ENCODE measurements at places on chromosomes 16 and 17.

DNA sequence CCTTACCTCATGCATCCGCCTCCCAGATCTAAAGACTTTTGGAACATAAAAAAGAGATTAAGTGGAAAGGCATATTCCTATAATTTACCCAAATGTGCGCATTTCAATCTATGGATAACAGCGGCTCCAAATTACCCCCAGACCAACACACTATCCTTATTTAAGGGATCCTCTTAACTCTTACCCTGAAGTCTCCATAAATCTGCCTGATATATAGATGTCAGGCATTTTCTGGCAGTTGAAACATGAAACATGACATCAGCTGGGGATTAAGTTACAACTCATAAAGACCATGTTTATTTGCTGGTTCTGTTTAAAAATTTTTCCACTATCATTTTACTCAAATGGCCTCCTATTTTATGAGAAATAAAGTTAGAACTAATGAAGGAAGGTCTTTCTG lies 478.5 kb upstream of the SALL1 start:
- DNase-seq = no peak

DNA sequence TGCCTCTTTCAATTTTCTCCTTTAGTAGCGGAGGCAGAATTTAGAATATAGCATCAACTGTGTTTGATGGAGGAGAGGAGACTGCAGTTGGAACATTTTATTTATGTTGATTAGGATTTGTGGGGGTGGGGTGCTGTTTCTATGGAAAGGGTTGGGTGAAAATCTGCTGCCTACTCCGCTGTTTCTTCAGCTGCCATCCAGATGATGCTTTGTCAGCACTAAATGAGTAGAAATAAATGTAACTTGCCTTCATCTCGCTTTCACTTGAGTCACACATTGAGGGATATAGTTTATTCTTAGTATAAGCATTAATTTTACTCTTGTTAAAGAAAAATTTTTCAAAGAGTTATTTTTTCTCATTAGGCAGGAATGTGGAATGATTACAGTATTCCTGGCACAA lies 42.1 kb downstream of the ABHD15 start:
- DNase-seq = no peak

GRCh38 chr17:65194670-65195334 lies 57.6 kb downstream of the RGS9 start:
- DNase-seq = no peak

- DNase-seq = no peak
Observed at GRCh38 chr16:86521236-86522197, 11.2 kb downstream of the FOXF1 start.

DNA sequence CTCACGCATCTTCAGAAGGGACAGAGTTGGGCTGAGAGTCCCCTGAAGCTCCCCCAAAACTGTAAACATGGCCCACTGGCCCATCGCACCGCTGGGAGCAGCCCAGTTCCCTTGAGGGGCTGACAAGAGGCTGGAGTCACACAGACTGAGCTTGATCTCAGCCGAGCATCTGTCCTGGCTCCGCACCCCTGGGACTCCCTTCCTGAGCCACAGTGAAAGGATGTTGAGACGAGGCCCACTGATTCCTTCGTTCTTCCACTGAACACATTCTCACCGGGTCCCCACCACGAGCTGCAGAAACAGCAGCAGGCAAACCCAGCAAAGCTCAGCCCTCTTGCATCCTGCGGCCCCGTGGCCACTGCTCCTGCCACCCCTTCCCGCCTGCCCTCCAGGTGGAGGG lies 145.9 kb upstream of the CIBAR2 start:
- no peak for DNase-seq

- DNase-seq = no peak
Observed at GRCh38 chr17:75114552-75115314, 5.0 kb downstream of the ARMC7 start.

- DNase-seq = no peak
Observed at GRCh38 chr16:3235856-3236669, 1.1 kb upstream of the ZNF200 start.

DNA sequence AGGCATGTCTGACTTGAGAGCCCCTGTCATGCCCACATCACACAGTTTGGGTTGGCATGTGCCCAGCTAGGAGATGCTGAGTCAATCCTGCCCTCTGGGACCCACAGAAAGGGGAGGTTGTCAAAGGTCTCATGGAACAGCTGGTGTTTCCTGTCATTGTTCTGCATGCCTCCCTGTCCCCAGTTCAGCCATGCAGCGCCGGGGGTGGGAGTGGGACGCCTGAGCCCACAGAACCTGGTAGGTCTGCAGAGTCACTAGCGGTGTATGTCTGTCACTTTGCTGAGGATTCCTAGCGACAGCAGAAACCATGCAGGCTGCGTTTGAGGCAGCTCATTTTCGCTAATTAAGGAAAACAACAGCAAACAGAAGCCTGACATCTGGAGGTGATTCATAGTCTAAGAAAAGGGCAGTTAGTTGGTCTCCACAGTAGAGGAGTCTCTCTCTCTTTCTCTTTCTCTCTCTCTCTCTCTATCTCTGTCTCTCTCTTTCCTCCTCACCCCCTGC lies 19.6 kb upstream of the CCL1 start:
- DNase-seq = no peak

GRCh38 chr17:50100921-50101345 lies 5.8 kb downstream of the PDK2 start:
- no peak for DNase-seq

DNA sequence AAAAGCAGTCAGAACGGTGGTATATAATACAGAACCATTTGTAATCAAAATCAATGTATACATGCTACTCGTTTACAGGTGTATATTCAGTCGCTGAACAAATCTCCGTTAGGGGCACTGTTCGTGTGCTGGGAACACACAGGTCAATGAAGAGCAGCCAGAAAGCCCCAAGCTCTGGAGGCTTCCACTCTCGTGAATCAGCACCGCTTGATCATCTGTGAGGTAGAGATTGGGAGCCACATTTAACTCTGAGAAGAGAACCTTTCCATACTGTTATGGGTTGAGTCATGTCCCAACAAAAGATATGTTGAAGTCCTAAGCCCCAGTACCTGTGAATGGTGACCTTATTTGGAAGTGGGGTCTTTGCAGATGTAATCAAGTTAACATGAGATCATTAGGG lies 5.4 kb upstream of the CYTH1 start:
- DNase-seq = no peak

GRCh38 chr16:51290442-51291285 lies 139.6 kb upstream of the SALL1 start:
- DNase-seq = no peak

DNA sequence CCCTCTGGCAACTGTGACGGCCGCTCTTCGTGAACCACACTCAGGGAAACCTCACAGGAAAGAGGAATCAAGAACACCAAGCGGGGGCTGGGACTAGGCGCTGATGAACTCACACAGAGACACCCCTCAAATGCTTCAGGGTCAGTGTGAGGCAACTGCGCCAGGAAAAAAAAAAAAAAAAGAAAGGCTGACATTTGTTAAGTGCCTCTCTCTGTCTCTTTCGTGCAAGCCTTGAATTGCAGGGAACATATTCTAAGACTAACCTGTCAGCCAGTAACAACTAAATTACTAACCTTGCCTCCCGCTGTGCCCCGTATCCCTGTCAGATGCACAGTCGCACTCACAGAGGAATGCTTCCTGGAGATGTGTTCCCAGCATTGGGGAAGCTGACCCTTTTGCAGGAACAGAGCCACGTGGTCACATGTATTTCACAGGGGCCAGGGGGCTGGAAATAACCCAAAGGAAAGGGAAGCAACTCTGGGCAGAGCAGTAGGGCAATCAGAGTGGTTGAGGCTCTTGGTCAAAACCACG lies 247.8 kb downstream of the XYLT1 start:
- DNase-seq = no peak

GRCh38 chr17:78677303-78678221 lies 100.4 kb upstream of the DNAH17 start:
- no peak for DNase-seq

- no peak for DNase-seq
Observed at GRCh38 chr17:76444518-76445311, 8.2 kb downstream of the UBE2O start.

GRCh38 chr16:29784901-29785500 lies 5.5 kb upstream of the KIF22 start:
- peak; percentile 65 for DNase-seq

- DNase-seq = no peak
Observed at GRCh38 chr17:61806936-61807335, 56.4 kb downstream of the BRIP1 start.

- DNase-seq = no peak
Observed at GRCh38 chr16:5062790-5063765, 2.7 kb downstream of the C16orf89 start.

GRCh38 chr16:9049241-9049640 lies 42.2 kb upstream of the HAPSTR1 start:
- no peak for DNase-seq

GRCh38 chr16:84120023-84120422 lies 3.3 kb upstream of the MBTPS1 start:
- DNase-seq = no peak

DNA sequence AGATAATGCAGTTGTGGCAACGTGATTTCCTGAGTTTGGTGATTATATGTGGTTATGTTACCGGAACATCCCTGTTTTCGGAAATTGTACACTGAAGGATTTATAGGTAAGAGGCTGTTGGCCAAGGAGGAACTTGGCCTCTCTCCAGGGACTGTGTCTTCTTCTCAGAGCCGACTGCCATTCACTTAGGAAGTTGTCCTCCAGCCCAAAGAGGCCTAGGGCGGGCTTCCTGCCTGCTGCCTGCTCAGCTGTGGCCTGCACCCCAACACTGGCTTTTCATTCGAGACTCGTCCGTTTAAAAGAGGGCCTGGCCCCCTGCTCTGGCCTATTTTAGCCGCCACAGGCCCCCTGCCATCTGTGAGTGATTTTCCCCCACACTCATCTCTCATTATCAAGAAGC lies 64.3 kb downstream of the ZDHHC7 start:
- DNase-seq = no peak

GRCh38 chr16:83882163-83882885 lies 16.6 kb upstream of the MLYCD start:
- no peak for DNase-seq

DNA sequence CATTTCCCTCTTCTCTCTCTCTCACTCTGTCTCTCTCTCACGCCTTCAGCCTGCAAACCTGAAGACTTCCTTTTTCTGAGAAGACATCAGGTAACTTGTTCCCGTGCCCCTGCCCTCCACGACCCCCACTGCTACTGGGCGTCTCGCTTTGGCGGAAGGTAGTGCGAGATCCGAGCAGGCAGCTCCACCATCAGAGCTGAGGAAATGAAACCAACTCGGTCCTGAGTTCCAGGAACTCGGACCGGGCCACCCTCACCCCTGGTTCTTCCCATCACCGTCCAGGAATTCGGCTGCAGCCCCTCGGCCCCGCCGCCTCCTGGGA lies 585 bp downstream of the MLKL start:
- DNase-seq = no peak

DNA sequence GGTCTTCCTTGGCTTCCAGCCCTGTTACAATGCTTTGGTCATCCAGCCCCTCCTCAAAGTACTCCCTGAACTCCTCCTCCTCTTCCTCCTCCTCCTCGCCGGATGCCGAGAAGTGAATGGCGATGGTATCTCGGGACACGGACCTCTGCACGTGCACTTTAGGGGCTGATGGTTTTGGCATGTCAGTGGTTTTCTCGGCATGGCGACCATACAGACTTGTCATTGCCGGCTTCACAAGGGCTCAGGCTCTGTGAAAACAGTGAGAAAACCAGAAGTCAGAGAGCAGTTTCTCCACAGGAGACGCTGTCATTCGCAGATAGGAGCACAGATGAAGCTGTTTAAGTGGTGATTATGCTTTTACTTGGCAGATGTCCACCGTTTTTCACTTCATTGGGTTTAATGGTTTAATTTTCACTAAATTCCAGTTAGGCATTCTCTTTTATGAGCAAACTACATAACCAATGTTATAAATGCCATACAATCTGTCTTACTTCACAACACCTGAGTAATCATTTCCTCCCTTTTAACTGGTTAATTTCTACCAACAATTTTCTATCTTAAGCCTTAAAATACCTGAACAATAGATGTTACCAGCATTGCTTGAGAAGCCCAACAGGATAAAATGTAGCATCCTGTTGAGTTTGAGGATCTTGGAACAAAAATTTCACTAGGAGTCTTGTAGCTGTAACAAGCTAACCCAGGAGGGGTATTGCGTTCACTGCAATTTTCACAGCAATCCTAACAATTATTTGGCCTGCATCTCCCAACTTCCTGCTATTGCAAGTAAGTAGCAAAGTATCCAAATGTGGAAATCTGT lies 48.9 kb downstream of the TEX2 start:
- DNase-seq = no peak

DNA sequence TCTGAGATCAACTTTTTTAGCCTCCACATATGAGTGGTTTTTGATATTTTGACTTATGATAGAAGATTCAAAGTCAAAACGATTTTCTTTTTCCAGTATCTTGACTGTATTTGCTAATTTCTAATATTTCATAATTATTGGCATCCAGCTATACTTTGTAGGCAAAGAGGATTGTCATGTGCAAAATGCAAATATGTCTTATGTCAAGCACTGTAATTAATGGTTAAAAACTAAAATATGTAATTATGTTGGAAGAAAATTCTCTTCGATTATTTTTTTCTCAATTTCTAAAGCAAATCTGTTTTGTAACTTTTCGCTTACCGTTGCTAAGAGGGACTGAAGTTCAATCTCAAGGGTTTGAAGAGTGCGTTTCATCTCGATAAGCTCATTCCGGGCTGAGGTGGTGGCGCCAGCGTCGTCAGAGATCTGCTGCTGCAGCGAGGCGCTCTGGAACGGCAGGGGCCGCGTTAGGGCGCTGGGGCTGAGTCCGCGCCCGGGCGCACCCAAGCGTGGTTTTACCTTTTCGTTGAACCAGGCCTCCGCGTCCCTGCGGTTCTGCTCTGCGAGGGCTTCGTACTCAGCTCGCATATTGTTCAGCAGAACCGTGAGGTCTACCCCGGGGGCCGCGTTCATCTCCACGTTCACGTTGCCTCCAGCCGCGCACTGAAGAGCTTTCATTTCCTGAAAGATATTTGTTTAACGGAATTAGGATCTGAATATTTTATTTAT lies 3.0 kb downstream of the KRT27 start:
- DNase-seq = no peak

DNA sequence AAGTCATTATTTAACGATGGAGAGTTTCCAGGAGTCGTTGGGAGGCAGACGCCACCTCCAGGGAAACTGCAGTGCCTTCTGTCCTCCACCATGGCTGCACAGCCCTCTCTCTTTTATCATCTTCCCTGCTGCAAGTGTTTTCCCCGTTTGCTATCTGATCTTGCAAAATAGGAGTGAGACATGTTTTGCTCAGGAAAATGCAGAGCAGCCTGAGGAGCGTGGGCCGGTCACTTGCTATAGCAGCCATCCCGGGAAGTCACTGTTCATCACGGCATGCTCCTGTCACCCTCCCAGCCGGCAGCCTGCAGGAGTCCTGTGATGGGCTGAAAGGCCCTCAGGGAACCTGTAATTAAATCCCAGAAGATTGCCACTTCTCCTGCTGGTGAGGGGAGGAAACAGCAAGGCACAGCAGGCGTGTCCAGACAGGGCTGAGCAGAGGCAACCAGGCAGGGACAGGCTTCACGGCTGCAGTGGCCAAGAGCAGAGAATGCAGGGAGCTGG lies 143.1 kb downstream of the GSG1L start:
- DNase-seq = no peak

DNA sequence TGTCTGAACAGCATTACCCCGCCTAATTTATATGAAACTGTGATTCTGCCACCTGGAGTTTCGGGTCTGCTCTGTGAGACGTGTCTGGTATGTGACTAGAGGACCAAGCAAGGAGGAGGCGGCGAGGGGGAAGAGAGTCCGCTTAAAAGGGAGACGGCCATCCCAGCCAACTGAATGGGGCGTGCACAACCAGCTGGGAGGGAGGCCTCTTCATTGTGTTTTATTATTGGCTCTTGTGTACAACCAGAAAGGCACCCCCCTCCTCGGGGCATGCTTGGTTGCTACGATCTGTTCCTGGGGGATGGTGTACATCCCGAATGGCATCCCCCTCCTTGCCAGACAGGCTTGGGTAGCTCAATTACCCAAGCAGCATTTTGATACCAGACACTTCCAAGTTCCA lies 384.5 kb upstream of the SALL1 start:
- DNase-seq = no peak
